Calu3 (cell line): ENCODE measurements at places on chromosomes 6 and 20.

DNA sequence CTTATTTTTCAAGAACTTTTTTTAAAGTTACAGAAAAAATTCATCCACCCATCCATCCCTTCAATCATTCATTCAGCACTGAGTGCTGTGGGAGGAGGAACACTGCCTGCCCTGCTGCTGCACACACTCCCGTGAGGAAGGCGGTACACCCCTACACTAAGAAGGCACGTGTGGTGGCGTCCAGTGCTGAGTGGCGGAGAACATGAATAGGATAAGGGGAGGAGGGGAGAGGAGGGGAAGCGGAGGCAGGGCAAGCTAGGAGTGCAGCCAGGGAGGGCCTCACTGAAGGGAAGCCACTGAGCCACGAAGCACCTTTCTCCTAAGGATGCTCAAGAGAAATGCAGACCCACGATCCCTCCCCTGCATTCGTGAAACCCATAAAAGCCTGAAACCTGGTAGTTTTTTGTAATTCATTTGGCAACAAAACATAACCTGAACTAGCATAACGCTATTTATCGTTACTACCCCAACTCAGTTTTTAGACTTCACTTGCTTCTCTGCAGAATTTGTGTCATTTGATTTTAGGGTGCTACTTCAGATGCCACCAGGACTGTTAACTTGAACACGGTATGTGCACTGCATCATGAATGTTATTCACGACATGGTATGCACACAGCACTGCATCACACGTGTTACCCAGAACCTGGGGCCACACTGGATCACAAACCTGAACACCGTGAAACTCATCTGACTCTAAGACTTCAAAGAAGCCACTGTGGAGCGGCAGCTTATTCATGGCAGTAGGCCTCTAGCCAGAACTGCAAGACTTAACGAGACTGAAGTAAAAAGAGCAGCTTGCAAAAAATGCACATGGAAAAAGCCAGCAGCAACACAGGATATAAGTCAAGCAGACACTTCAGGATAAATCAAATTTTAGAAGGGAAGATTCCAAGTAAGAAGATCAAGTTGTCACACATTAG lies 3.5 kb downstream of the RNASET2 start:
- no peak overlapping the region for H3K4me3 ChIP-seq
- no peak overlapping the region for H3K27ac ChIP-seq
- H3K4me1 ChIP-seq: peaks cover 35% of the 10 kb centered on the region
- peaks cover 49% of the 10 kb centered on the region for H3K36me3 ChIP-seq

DNA sequence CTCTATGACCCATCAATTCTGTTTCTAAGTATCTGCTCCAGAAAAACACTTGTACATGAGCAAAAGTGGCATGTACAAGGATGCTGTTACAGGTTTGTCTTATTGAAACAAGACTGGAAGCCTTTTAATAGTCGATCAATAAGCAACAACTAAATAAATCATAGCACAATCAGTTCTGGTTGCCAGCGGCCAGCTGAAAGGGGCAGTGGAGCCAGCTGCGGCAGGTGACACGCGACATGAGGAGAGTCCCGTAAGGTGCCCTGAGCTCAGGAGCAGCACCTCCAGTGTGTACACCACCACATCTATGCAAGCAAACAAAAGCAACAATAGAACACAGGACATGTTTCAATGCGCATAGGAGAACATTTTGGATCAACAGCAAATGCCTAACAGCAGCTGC lies 20.7 kb upstream of the NNAT start:
- H3K27ac ChIP-seq: no peak overlapping the region
- no peaks in the 10 kb centered on the region for H3K36me3 ChIP-seq
- DNase-seq: no peak
- no peaks in the 10 kb centered on the region for H3K27me3 ChIP-seq
- H3K4me1 ChIP-seq: no peaks in the 10 kb centered on the region

GRCh38 chr6:582370-582769 lies 74.5 kb downstream of the HUS1B start:
- no peak for DNase-seq
- no peaks in the 10 kb centered on the region for H3K4me1 ChIP-seq
- no peak overlapping the region for H3K4me3 ChIP-seq
- H3K36me3 ChIP-seq: no peaks in the 10 kb centered on the region
- no peak overlapping the region for H3K27ac ChIP-seq

DNA sequence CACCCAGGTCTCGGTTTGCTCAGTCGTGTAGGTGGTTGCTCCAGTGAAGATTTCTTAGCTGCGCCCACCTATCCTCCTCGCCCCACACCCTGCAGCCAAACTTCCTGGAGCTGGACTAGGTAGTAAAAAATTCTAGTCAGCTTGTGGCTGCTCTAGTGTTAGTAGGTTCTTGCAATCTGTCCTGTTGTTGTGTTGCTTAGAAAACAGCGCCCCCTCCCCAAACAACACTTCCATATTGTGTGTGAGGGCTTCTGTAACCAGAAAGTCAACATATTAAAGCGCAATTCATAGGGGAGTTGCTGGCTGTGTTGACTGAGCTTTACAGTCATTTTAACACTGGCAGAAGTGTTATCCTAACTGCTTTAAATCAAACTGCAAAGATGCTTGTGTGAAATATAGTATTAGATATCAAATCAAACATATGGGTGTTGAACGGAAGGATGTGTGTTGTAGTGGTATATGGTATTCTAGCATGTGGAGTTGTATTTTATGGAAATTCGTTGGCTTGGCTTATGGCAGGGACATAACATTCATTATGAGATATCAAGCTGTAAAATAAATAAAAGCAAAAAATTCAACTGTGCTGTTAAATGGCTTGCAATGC lies 122.5 kb downstream of the ARID1B start:
- H3K4me3 ChIP-seq: no peak overlapping the region
- DNase-seq: no peak
- H3K27me3 ChIP-seq: no peaks in the 10 kb centered on the region
- no peaks in the 10 kb centered on the region for H3K4me1 ChIP-seq
- no peak overlapping the region for H3K27ac ChIP-seq
- no peaks in the 10 kb centered on the region for H3K36me3 ChIP-seq

- H3K4me1 ChIP-seq: no peaks in the 10 kb centered on the region
- no peak overlapping the region for H3K4me3 ChIP-seq
- H3K27me3 ChIP-seq: no peaks in the 10 kb centered on the region
- no peak overlapping the region for H3K27ac ChIP-seq
- H3K36me3 ChIP-seq: no peaks in the 10 kb centered on the region
- DNase-seq: no peak
These were observed 222.1 kb upstream of the ARID1B start for GRCh38 chr6:156555116-156555515.

GRCh38 chr6:38320358-38320757 lies 319.4 kb downstream of the BTBD9 start:
- no peak overlapping the region for H3K27ac ChIP-seq
- no peaks in the 10 kb centered on the region for H3K36me3 ChIP-seq
- no peak for DNase-seq
- no peaks in the 10 kb centered on the region for H3K4me1 ChIP-seq

DNA sequence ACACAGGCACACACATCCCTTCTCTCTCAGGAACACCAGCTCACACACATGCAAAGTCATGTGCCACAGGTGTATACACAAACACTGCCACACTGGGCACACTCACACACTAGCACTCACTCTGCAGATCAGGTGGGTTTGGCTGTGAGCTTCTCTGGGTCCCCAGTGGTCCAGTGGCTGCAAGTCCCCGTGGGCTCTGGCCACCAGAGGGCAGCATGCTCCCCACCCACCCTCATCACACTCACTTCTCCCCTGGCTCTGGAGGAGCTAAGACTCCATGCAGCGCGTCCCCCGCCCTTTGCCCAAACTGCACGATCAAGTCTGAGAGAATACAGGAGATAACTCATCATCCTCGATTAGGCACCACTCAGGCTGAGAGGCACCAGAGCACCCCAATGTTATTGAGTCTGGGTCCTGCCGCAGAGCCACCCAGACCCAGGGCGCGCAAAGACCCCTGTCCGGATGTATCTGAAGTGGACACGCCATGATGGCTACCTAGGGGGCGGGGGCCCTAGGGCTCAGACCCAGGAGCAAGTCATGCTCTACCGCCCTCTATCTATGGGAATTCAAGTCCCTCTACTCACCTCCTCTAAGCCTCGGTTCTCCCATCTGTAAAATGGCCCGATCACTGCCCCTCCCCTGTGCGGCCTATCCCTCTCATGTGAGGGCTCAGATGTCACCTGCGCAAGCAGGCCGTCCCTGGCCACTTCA lies 90.5 kb downstream of the GRM4 start:
- H3K4me1 ChIP-seq: peaks cover 14% of the 10 kb centered on the region
- H3K4me3 ChIP-seq: no peak overlapping the region
- H3K36me3 ChIP-seq: no peaks in the 10 kb centered on the region

- H3K36me3 ChIP-seq: no peaks in the 10 kb centered on the region
- DNase-seq: no peak
- no peak overlapping the region for H3K27ac ChIP-seq
- H3K27me3 ChIP-seq: no peaks in the 10 kb centered on the region
- peaks cover 30% of the 10 kb centered on the region for H3K4me1 ChIP-seq
These were observed 203.9 kb upstream of the MARCKS start for GRCh38 chr6:113653275-113653674.

- H3K36me3 ChIP-seq: peaks cover 4% of the 10 kb centered on the region
- peaks cover 12% of the 10 kb centered on the region for H3K4me1 ChIP-seq
- no peak overlapping the region for H3K27ac ChIP-seq
These were observed 25.4 kb downstream of the ANKEF1 start for GRCh38 chr20:10060226-10060625.

GRCh38 chr6:105326216-105326615 lies 76.7 kb downstream of the PREP start:
- H3K27me3 ChIP-seq: no peaks in the 10 kb centered on the region
- no peak overlapping the region for H3K4me3 ChIP-seq
- DNase-seq: no peak

GRCh38 chr6:26202811-26203583 lies 115.8 kb downstream of the HFE start:
- peaks cover 32% of the 10 kb centered on the region for H3K36me3 ChIP-seq
- no peak for DNase-seq
- H3K4me3 ChIP-seq: peak overlapping the region; percentile 32
- peak overlapping the region; percentile 74 for H3K27ac ChIP-seq

GRCh38 chr20:8795404-8795803 lies 273.5 kb upstream of the PLCB4 start:
- no peaks in the 10 kb centered on the region for H3K27me3 ChIP-seq
- DNase-seq: no peak
- H3K4me3 ChIP-seq: no peak overlapping the region
- no peak overlapping the region for H3K27ac ChIP-seq
- H3K4me1 ChIP-seq: no peaks in the 10 kb centered on the region

DNA sequence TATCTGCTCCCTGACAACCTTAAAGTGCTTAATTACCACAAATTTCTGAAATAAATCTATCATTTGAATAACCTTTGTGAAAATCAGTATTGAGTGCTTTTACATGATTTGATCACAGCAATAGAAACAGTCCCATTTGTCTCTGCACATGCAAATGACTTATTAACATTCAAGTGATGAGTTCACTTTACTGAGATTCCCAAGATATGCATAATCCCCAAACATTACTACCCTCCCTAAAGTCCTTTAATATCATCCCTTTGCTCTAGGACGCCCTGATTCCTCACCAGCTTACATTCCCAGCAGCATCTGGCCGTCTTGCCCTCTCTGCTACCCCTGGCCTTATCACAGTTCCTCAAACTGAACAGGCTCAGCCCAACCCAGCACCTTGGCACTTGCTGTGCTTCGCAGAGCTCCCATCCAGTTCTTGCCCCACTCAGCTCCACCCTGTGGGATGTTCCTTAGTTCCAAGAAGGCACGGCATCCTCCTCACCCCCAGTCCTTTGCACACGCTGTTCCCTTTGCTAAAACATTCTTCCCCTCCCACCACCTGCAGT lies 347.5 kb downstream of the PREX1 start:
- no peaks in the 10 kb centered on the region for H3K36me3 ChIP-seq
- no peak overlapping the region for H3K27ac ChIP-seq
- no peak for DNase-seq

DNA sequence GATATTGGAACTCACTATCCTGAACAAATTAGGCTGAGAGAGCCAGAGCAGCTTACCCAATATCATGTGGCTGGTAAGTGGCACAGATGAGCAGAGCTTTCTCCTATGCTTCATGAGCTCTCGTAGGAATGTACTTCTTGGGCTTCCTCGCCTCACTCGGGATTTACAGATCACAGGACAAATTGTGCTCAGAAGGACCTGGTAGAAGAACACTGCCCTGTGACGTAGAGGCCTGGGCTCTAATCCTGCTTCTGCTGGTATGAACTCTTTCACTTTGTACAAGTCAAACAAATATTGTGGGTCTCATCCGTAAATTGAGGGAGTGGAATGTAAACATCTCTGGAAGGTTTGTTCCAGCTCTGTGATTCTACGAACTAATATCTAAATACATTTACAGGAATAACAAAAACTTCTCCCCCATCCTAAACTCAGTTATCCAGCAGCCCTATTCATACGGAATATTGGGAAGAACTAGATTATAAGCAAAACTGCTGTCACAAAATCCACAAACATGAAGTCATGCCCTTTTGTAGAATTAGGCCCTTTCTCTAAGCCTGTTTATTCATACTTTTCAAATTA lies 187.6 kb downstream of the CLIC5 start:
- no peak overlapping the region for H3K27ac ChIP-seq
- H3K27me3 ChIP-seq: peaks cover 33% of the 10 kb centered on the region
- DNase-seq: no peak
- H3K4me3 ChIP-seq: no peak overlapping the region
